ENCODE measurements at places on chromosomes 13 and 19.
A peak's percentile ranks its signal among the peaks of the same experiment; 100 is the strongest.

GRCh38 chr13:80654638-80655249 is 313.8 kb upstream of the SPRY2 start:
- no peak for DNase-seq

GRCh38 chr13:40552895-40553294 is 113.5 kb downstream of the FOXO1 start:
- no peak for DNase-seq

GRCh38 chr19:10580979-10581631 is 6.0 kb downstream of the AP1M2 start:
- peak; percentile 80 for DNase-seq

DNA sequence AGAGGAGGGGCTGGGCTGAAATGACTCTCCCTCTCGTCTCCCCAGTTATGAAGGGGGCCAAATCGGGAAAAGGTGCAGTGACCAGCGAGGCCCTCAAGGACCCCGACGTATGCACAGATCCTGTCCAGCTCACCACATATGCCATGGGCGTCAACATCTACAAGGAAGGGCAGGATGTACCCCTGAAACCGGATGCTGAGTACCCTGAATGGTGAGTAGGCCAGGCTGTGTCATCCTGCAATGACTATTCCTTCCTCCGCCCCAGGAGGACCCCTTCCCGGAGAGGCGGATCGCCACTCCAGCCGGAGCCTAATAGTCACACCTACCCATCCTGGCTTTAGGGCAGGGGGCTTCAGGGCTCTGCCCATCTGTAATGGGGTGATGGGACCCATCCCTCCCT is 2.6 kb downstream of the MRPL54 start:
- DNase-seq, result no peak

DNA sequence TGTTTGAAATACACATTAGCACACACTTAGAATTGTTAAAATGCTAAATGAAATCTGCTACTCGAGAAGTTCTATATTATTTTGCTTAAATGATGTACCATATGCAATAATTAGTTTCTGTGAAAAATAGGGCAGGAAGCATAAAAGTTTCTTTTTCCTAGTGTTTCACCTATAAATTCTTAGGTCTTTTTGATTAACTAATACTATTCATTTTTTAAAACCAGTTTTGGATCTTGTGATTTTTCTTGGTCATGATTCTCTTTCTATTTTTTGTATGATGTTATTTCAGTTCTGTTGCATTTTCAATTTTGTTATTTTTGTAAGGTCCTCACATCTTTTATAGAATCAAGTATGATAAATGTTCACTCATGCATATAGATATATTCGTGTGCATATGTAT is 66.1 kb downstream of the URI1 start:
- no peak for DNase-seq

- no peak for DNase-seq
These were observed 6.4 kb downstream of the IRS2 start for GRCh38 chr13:109779876-109780510.

DNA sequence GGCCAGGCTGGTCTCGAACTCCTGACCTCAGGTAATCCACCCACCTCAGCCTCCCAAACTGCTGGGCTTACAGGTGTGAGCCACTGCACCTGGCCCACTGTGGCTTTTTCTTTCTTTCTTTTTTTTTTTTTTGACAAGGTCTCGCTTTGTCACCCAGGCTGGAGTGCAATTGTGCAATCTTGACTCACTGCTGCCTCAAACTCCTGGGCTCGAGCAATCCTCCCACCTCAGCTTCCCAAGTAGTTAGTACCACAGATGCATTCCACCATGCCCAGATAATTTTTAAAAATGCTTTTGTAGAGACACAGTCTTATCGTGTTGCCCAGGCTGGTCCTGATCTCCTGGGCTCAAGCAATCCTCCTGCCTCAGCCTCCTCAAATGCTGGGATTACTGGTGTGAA is 12.1 kb upstream of the FCGBP start:
- DNase-seq, result no peak

DNA sequence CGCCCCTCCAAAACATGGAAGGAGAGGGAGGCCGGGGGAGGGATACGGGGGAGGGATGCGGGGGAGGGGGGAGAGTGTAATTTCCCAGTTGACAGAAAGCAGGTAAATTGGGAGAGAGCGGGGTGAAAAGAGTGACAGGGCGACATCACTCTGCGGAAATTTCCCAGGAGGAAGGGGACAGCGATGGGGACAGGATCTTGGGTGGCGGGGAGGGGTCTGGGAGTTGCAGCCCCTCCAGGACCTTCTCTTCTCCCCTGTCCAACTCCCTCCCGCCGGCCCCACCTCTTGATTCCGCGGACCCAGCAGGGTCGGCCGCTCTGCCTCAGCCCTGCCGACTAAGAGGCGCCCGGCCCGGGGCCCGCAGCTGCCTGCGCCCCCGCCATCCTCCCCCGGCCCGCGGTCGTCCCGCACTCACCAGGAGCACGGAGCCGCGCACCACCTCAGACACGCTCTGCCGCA is 108.0 kb upstream of the DOCK9 start:
- no peak for DNase-seq

DNA sequence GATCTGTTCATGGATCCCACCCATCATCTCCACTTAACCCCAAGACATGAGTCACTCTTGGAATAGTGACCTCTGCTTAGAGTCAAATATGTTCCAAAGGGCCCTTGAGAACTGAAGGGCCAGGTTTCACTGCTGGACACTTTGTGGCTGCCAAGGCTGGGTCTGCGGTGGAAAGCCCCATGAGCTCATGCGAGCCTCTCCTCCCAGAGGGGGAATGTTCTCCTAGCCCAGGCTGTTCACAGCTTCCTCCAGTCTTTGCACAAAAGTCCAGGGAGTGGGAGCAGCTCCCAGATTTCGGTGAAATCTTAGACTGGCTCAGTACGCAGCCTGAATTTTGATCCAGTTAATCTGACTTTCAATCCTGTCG is 732 bp upstream of the DCLK1 start:
- no peak for DNase-seq
